ENCODE measurements at places on chromosomes 2 and 18. TPM values are rescaled to one million over a fixed set of nuclear protein-coding genes. Genes with fewer than 3 reads are reported as not detected.

GAREM2 gene
- total RNA-seq = 2.3 TPM

SALL3 gene
- 0.49 TPM for total RNA-seq

HOXD1 gene
- total RNA-seq = 2.0 TPM

RFTN2 gene
- 0.16 TPM for total RNA-seq

WDFY1 gene
- total RNA-seq = 49.3 TPM

RAX gene
- total RNA-seq = not detected

TM4SF20 gene
- total RNA-seq = not detected

MDH1B gene
- total RNA-seq = 1.4 TPM

ZDBF2 gene
- 4.3 TPM for total RNA-seq

LAMA3 gene
- 45.0 TPM for total RNA-seq

TCF23 gene
- total RNA-seq = not detected

DUSP2 gene
- 2.1 TPM for total RNA-seq

SCG2 gene
- under 0.01 TPM for total RNA-seq

SEPTIN10 gene
- 34.1 TPM for total RNA-seq

FAM237A gene
- not detected for total RNA-seq

SEH1L gene
- 39.9 TPM for total RNA-seq

All from mesangial cell (primary cell).